ENCODE measurements at places on chromosomes 2 and 18.
A peak's percentile ranks its signal among the peaks of the same experiment; 100 is the strongest.

- no peak for DNase-seq
These were observed 226.8 kb upstream of the CHST9 start for GRCh38 chr18:27411911-27412310.

DNA sequence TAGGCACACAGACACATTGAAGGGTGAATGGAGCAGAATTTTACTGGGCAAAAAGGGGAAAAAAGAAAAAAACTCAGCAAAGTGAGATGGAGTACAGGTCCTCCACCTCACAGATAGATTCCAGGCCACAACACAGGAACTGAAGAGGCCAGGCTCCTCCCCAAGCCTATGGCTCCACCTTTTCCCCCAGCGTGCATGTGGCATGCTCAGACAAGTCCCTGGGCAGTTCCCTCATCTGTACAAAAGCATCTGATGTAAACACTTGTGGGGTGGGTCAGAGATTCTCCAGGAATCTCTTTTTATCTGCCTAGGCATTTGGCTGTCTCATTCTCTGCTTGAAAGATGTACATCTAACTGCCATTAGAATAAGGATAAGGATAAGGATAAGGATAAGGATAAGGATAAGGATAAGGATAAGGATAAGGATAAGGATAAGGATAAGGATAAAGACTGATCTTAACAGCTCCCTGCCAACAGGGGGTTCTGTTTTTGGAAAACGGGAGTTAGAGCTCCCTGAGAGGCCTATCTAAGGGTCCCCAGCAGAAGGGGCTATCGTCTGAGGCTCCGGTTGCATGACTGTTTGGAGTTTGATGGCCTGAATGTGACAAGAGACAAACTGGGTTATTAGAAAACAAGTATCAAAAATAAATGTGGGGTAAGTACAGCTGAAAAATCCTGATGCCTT is 17.2 kb upstream of the ASXL3 start:
- DNase-seq: no peak

GRCh38 chr2:19989667-19990415 is at the start of gene WDR35:
Gene WDR35 (minus strand): TSS chr2:19990105. CDS start chr2:19990015, 90 bp downstream.
- peak; percentile 89 for DNase-seq

DNA sequence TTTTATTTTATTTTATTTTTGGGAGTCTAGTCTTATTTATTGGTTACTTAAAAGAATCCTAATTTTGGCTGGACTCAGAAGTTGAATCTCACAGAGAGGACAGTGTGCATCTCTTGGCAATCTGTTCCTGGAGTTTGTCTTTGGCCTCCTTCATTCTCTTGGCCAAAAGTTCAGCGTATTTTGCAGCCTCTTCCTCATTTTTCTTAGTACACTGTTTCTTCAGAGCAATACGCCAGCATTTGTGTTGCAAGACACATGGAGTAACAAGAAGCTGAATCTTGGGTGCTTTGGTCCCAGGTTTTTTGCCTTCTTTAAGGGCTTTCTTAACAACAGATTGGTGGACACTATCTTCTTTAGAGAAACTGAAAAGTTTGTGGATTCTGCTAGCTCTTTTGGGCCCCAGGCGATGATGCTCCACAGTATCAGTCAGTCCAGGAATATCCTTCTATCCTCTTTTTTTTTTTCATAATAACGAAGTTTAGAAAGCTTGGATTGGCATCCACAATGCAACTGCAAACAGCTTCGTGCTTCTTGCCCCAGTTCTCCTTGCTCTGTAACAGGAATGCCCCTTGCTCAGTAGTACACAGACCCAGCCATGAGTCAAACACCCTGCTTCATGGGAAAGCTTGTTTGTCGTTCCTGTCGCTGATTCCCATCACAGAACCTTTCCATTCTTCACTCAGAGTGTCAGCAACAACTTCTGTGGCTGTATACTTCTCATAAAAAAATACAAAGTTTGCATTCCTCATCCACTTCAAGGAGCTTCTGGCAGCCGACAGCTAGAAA is 34.8 kb upstream of the RFX8 start:
- DNase-seq: no peak

DNA sequence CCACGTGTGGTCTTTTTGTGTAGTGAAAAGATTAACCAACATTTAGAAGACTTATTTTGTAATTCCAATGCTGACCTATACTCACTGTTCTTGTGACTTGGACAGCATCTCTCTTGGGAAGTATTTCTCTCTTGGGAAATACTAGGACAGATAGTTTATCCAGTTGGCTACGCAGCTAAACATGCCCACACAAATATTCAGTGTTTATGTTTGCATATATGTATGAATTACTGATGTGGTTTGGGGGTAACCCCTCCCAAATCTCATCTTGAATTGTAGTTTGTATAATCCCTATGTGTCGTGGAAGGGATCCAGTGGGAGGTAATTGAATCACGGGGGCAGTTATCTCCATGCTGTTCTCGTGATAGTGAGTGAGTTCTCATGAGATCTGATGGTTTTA is 2062.3 kb upstream of the CELF4 start:
- DNase-seq: no peak

GRCh38 chr2:54963476-54963875 is 86.8 kb downstream of the RTN4 start:
- no peak for DNase-seq

DNA sequence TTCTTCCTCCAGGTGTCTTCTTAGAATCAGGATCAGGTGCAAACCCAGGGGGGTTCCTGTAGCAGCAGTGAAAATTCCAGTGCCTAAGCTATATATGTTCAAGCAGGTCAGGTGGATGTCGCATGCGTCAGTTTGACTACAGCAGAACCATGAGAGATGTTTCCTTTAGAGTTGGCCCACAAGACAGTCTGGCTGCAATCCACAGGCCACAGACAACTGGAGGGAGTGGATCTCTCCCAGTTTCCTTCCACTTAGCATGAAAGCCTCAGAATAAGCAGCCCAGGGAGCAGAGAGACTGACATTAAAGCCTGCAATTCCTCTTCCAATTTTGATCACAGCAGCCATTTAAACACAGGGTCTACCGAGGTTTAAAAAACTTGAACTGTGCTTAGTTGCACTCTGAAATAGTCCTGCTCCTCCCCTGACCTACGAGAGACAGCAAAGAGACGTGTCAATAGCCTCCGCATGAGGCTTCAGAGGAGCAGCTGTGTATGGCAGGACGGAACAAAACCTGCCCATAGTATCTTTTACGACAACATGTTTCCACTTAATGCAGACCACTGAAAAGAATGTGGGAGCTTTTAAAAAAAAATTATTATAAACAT is 988 bp upstream of the KCNE4 start:
- DNase-seq: no peak

DNA sequence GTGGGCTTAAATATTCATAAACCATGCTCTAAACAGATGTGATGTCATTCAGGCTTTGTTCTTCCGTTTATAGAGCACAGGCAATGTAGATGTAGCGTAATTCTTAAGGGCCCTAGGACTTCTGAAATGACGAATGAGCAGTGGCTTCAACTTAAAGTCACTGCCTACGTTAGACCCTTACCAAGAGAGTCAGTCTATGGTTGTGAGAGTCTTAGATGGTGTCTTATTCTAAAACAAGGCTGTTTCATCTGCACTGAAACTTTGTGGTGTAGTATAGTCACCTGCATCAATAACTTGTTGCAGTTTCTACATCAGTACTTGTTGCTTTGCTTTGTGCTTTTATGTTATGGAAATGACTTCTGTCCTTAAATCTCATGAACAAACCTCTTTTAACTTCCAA is 56.0 kb downstream of the PIK3C3 start:
- DNase-seq: no peak

DNA sequence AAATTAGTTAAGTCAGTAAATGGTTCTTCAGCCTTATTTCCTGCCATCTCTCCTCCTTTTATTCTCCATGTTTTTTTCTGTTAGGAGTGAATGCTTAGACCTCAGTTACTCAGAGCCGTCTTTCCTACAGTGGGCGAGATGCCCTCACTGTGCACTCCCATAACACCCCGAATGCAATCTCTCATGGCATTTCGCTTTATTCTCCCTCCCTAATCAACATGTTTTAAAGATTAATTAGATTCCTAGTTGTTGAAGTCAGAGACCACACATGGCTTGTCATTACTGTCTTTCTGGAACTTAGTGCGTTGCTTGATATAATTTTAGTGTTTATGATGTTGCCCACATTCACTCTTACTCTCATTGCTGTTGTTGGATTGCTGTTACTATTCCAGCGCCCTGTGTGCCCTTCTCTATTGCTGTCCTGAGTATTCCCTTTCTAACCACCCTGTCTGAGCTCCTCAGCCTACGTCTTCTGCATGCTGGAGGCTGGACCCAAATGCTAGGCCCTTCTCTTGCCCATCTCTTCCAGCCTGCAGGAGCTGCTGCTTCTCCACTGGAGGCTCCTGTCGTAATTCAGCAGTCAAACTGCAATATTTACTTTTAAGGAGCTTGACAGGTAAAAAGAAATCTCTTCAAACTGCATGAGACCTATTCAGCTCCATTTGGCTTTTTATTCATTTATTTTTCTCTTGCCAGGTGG is 99.3 kb downstream of the MAP2 start:
- DNase-seq: no peak

DNA sequence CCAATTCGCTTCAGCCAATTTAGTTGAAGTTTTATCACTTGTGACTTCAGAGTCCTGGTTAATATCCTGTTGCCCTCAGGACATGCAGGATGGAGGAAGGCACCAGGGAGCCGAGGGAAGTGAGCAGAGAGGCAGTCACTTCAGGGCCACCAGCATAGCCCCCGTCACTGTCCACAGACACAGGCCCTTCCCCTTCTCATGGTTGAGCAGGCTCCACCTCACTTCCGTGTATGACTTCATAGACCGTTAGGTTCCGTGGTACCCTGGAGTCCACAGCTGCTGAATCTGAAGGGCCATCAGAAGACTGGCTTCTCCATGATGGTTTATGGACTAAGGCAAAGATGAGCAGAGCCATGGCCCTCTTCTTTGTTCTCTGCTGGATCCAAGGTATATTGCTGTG is at the start of gene C2orf92:
Gene C2orf92 (plus strand): TSS at position 266 of the 400 bp plus-strand sequence. CDS start 76 bp downstream, at position 342.
- no peak for DNase-seq

GRCh38 chr2:141200191-141200590 is 930.6 kb downstream of the LRP1B start:
- DNase-seq: no peak

- no peak for DNase-seq
These were observed 81.3 kb downstream of the CERKL start for GRCh38 chr2:181575650-181576025.

DNA sequence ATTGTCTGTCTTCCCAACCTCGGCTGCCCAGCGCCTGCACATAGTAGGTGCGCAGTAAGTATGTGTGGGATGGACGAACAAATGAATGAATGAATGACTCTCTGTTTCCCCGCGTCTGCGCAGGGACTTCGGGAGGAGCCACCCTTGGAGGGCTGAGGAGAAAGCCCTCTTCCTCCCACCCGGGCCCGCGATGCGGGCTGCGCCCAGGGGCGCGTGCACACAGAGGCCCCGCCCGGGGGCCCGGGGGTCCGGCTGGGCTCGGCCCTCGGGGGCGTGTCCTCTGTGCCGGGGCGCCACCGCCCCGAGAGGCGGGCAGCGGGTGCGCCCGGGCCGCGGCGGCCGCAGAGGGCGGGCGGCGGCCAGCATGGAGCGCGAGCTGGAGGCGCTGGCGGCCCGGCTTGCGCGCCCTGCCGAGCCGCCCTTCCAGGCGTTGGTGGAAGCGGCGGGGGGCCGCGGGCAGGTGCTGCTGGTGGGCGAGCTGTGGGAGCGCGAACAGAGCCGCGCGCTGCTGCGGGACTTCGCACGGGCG is at the start of gene C2orf72:
Gene C2orf72 (plus strand): TSS at position 322 of the 529 bp plus-strand sequence. CDS start 43 bp downstream, at position 365.
- no peak for DNase-seq

- no peak for DNase-seq
These were observed 83.4 kb downstream of the SLC5A7 start for GRCh38 chr2:108069515-108070310.

GRCh38 chr2:70753902-70754301 is 14.1 kb downstream of the ADD2 start:
- no peak for DNase-seq

DNA sequence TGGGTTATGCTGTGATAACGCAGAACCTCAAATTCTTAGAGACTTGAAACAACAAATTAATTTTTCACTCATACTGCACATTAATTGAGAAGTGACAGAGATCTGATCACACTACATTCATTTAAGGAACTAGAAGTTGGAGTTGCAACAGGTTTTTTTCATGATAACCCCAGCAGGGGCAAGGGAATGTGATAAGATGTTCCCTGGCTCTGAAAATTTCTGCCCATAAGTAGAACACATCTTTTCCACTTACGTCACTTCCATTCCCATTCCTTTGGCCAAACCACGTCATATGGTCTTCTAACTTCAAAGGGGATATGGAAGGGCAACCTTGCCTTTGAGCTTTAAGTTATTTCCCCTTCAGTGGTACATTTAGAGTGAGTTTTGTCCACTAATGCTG is 29.7 kb upstream of the PSME4 start:
- no peak for DNase-seq

All from activated CD4-positive, alpha-beta T cell treated with anti-CD3 and anti-CD28 coated beads for 24 hours (primary cell).